DMS53 (cell line): ENCODE measurements at places on chromosomes 2 and 18.

DNA sequence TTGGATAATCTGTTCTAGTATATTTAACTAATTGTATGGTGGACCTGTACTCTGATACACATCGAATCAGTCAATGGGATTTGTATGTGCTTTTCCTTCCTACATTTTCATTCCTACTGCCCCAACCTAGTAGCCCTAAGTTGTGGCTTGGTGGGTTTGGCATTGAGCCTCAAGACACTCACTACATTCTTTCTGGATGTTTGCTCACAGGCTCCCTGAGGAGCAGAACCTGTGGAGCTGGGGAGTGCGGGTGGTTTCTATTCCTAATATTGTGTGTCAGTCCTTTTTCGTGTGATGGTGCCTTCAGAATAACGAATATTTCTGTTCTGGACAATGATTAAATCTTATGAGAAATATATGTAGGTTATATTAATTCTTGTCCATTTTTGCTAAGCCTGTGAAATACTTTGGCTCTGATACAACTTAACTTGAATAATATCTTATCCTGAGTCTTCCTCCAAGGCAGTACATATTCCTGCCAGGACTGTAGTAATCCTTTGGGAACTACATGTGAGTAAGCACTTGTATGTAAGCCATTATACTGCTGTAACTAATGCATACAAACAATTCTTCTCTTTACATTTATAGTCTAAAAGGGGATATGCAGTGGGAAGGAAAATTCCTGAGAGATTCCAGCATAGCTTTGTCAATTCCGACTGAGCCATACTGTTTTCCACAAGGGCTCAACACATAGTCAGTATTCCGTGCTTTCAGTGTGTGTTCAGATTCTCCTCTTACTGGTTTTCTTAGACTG, 150.6 kb downstream of the AGPS start:
- DNase-seq: no peak

DNA sequence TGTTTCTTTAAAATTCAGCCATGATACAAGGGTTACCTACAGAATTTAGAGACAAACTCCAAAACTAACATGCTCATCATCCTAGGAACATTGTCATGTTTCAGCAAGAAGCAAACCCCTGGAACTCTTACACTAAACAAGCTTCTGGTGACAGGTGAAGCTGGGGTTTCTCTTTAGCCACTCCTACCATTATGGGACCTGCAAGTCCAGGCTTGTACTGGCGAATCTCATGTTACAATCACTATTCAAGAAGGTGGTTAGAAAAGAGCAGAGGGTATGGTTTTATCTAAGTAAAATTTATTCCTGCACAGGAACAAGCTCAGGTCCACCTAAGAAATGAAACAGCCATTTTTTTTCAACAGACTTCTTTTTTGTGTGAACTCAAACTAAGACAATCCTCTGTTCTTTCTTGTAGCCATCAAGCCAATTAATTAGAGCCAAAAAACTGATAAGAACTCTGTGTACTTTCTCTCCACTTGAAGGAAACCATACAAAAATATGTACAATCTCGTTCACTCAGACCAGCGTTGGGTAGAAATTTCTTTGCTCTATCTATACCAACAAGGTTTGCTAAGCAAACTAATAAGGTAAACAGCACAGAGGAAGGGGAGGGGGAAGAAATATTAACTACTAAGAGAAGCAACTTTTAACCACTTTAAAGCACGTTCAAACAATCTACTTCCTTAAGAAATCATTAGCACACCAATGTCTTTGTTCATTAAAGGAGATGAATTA, 63.3 kb upstream of the NEDD4L start:
- peak; percentile 93 for DNase-seq

DNA sequence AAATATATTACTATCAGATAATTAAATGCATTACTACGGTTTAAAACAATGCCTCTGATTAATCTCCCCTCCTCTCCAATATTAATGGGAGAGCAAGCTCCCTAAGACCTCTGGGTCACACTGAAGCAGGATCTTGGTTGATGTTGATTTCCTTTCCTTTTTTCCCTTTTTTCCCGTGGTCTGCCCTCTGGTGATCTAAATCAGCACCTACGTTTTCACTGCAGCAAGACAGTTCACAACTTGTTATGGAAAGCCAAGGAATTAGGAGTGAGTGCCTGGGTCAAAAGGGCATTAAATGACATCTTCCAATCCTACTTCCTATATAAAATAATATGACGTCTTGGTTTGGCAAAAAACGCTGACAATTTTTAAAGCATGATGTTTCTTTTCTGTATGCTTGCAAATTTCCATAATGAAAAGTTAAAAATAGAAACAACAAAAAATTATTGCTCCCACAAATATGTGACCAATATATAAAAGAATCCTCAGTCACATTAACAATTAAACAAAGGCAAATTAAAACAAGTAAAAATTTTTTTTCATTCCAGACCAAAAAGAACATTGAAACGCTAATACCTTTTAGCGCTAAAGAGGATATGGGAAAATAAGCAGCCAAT, 7.9 kb upstream of the CFAP36 start:
- peak; percentile 82 for DNase-seq

GRCh38 chr2:69890881-69891280, 2.9 kb upstream of the SNRNP27 start:
- peak; percentile 13 for DNase-seq

- peak; percentile 96 for DNase-seq
These were observed 646 bp downstream of the PHLPP1 start for GRCh38 chr18:62715759-62716615.

DNA sequence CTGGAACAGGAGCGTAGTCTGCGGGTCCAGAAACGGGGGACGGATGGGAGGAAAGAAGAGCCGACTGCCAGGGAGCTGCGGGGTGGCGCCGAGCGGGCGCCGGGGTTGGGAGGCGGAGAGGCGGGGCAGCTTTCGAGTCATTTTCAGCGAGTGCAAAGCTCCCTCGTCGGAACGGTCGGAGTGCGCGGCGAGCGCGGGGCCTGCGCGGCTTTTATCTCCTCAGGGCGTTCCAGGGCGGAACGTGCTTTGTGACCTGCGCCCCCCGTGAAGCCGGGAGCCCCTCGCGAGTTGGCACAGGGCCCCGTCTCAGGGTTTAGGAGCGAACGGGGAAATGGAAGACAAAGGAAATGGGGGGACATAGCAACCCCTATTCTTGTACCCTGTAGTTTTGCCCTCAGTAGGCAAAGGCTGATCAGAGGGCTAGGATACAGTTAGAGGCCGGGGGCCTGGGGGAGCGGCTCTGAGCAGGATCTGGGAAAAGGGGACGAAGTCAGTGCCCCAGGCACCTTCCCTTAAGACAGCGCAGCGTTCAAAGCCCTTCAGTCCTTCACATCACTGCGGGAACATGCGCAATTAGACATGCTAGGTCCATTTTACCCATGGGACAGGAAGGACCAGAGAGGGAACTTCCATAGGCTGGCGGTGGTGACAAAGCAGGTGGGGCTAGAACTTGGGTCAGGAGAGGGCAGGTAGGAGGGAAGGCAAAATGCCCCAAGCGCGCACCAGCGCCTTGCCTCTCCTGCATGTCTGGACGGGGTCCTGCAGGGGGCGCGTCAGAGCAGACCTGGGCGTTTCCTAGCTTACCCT, 60.1 kb upstream of the IL1RL1 start:
- peak; percentile 93 for DNase-seq

GRCh38 chr2:217419055-217419671, 559.3 kb upstream of the TNP1 start:
- no peak for DNase-seq

DNA sequence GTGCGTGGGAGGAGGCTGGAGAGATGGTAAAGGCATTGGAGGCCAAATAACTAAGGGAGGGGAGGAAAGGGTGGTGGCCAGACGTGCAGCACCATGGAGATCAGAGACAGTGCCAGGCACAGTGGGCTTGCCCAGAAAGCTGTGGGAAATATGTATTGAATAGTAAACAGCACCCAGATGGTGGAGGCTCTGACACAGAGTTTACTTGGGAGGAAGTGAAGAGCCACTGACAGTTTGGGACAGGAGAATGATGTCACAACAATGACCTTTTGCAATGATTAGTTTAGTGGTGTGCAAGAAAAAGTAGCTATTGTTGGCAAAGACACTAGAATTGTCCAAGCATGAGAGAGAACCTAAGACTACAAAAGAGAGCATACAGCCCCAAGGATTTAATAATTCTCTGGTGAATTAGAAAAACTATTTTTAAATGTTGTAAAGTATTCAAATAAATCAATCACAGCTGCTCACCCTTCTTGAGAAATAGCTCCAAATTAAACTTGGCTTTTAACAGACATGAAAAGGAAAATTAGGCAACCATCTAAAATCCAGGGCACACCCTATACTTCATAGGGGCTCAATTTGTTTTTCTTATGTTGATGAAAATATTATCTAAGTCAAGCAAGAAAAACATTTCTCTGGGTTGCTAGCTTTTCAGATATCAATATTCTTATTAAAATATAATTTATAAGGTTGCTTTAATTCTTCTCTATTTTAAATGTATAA, 458.7 kb upstream of the HNRNPA3 start:
- peak; percentile 64 for DNase-seq

GRCh38 chr2:237588044-237588696, 2.4 kb downstream of the RAB17 start:
- no peak for DNase-seq

DNA sequence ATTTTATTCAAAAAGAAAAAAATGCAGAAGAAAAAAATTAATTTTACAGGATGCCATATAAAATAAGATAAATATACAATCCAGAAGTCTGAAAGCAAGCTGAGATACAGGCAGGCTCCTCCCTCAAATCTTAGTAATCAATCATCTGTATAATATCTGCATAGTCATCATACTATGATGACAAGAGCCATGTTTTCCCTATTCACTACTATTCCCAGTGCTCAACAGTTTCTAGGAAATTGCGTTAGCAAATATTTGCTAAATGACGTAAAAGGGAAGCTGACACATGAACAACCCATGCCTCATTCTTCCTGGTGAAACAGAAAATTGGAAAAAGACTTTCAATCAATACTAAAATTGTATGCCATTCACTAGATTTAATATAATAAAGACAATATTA, 793.2 kb downstream of the SUCLG1 start:
- peak; percentile 99 for DNase-seq

DNA sequence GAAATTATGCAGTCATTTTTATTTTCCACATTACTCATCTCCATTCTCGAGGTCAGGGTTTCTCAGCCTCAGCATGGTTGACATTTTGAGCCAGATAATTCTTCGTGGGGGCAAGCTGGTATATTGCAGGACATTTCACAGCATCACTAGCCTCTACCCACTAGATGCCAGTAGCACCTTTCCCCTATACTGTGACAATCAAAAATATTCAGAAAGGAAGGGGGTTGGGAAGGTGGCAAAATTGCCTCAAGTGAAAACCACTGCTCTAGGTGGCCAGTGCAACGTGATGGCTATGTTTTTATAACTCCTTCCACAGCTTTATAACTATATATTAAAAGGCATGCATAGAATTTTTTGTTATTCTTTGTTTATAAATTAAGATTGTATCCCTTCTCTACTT, 294.5 kb downstream of the CNTNAP5 start:
- DNase-seq: no peak
